ENCODE measurements at places on chromosomes 16 and 17.

DNA sequence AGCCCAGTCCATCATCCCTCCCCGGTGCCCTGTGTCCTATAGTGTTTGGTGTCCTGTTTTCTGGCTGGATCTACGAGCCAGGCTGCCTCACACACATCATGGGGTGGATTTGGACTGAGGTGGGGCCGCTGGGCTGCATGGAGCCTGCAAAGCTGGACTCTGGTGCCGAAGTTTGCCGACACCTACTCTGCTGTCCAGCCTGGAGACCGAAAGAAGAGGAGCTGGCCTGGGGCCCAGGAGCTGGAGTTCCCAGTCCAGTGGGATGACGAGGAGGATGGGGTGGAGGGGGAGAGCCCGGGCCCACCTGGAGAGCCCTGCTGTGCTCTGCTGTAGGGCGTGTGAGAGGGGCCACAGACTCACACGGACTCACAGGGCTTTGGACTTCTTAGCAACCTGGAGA is 40.3 kb upstream of the ENPP7 start:
- H3K4me1 ChIP-seq = peaks cover 2% of the 10 kb centered on the region
- H3K27ac ChIP-seq = no peak overlapping the region
- H3K27me3 ChIP-seq = peaks cover 38% of the 10 kb centered on the region
- H3K4me3 ChIP-seq = no peak overlapping the region

DNA sequence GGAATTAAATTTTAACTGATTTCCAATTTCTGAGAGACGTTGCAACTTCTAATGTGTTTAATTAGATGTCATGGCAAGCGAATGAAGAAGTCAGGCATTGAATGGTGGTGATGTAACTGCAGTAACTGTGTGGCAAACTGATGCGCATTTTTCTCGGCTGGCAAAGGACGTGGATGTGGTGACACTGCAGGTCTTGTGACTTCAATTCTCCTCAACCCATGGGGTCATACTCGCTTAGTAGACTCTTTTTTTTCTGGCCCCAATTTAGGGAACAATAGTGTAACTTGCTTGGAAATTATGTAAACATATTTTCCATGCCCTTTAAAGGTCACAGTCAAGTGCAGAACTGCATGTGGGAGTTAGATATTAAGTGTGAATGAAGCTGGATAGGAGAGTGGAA is 1.9 kb upstream of the FAM20A start:
- no peak overlapping the region for H3K4me3 ChIP-seq
- H3K4me1 ChIP-seq = peaks cover 14% of the 10 kb centered on the region
- H3K27ac ChIP-seq = no peak overlapping the region

GRCh38 chr16:88561485-88562359 is 8.5 kb upstream of the ZC3H18 start:
- H3K4me1 ChIP-seq = peaks cover 6% of the 10 kb centered on the region
- DNase-seq = no peak
- no peak overlapping the region for H3K27ac ChIP-seq
- H3K36me3 ChIP-seq = no peaks in the 10 kb centered on the region
- H3K27me3 ChIP-seq = peaks cover 16% of the 10 kb centered on the region

DNA sequence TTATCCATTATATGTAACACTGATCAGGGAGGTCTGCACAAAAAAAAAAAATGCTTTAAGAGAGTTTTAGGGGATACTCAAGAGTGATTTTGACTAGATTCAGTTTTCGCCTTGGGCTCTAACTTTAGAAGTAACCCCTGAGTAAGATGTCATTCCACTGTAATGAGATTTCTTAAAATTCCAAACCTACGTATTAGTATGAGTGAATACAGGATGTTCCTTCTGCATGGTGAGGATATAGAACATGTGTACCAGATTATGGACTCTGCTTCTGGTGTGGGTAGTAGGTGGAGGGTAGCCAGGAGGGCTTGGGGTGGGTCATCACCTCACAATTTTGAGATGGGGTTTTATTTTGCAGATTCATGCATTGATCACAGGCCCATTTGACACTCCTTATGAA is 4.3 kb downstream of the UBE2Z start:
- no peak overlapping the region for H3K4me3 ChIP-seq
- no peak overlapping the region for H3K27ac ChIP-seq
- peaks cover 33% of the 10 kb centered on the region for H3K4me1 ChIP-seq
- no peaks in the 10 kb centered on the region for H3K27me3 ChIP-seq

GRCh38 chr16:74281300-74281699 is 15.3 kb upstream of the PSMD7 start:
- peaks cover 9% of the 10 kb centered on the region for H3K27me3 ChIP-seq
- H3K4me1 ChIP-seq = peaks cover 19% of the 10 kb centered on the region
- no peak overlapping the region for H3K27ac ChIP-seq

All from mesothelial cell of epicardium (in vitro differentiated cells).